ENCODE measurements at places on chromosomes 5 and 9.
A peak's percentile ranks its signal among the peaks of the same experiment; 100 is the strongest.

DNA sequence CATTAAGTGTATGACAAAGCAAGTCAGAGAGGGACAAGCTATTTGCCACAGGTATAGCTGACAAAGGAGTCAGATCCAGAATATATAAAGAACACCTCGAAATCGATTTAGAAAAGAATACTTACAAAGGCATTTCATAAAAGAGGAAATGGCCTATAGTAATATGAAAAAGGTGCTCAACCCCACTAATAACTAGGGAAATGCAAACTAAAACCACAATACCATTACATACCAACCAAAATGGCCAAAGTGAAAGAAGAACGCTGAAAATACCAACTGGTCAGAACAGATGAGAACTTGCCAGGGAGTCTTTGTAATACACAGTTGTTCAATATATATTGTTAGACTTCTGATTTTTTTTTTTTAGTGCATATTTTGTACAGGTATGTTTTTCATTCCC is 152.9 kb downstream of the CDC42SE2 start:
- no peak for DNase-seq

DNA sequence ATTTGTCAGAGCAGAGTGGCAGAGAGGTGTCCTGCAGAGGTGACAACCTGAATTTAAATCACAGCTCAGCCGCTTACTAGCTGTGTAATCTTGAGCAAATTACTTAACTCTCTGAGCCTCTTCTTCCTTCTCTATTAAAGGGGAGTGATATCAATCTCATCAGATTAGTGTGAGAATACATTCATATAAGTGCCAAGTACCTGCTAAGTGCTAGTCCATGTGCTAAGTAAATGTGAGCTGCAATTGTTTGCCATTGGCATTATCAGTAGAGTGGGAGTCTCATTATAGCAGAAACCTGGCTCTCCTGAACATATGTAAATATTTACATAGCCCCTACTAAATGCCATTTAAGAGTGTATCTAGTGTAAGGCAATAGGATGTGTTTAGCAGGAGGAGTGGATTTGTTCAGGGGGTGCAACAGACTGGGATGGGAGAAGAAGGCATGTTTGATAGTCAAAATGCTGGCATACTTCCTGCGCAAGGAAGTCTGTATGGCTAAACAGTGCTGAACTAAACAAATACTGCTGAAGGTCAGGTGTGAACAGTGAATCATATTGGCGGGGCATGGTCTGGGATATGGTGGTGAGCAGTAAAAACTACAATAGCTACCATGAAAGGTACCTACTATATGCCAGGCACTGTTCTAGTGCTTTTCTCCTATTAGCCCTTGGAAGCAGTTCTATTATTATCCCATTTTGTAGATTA is 74.5 kb downstream of the F2RL2 start:
- no peak for DNase-seq

DNA sequence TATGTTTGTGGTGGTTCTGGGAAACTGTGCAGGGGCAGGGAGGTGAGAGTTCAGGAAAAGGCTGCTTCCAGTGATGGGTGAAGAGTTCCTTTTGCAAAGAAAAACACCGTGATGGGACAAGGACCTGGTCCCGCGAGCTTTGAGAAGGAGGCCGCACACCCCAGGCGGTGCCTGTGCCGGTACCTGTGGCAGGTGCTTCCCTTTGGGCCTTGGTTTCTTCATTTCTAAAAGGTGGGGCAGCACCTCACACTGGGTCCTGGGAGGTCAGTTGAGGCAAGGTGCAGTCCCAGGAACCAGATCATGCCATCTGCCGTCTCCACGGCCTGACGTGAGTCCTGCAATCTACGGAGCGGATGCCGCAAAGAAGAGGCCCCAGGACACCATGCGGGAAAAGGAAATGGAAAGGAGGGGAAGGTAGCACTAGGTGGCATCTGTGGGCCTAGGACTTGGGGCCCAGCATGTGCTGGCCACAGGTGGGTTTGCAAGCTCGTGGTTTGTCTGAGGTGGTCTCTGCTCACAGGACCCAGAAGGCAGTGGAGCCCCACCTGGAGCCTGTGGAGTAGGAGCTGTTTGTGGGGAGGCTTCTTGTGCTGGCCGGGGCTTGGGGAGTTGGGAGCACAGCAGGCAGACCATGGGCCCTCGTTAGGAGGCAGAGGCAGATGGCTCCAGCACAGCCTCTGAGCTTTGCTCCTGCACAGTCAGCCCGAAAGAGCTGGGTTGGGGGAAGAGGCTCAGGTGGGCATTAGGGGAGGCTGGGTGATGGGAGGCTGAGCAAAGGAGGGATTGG is 131.6 kb downstream of the CACNA1B start:
- DNase-seq: no peak

DNA sequence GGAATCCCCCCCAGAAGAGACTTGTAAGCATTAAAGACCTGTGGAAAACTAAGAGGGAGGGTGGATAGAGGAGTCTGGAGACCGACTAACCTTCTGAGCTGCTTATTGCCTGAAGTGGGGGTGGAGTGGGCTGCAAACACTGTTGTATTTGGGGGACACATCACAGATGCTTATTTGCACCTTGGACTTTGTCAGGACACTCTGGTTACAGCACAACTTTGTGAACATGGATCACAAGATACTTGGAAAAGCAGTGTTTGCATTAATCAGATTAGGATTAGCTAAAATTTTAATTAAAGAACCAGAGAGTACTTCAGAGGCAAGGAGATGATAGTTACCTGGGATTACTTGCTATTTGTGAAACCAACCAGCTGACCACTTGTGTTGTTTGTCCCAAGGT is 30.9 kb downstream of the TMC1 start:
- no peak for DNase-seq

DNA sequence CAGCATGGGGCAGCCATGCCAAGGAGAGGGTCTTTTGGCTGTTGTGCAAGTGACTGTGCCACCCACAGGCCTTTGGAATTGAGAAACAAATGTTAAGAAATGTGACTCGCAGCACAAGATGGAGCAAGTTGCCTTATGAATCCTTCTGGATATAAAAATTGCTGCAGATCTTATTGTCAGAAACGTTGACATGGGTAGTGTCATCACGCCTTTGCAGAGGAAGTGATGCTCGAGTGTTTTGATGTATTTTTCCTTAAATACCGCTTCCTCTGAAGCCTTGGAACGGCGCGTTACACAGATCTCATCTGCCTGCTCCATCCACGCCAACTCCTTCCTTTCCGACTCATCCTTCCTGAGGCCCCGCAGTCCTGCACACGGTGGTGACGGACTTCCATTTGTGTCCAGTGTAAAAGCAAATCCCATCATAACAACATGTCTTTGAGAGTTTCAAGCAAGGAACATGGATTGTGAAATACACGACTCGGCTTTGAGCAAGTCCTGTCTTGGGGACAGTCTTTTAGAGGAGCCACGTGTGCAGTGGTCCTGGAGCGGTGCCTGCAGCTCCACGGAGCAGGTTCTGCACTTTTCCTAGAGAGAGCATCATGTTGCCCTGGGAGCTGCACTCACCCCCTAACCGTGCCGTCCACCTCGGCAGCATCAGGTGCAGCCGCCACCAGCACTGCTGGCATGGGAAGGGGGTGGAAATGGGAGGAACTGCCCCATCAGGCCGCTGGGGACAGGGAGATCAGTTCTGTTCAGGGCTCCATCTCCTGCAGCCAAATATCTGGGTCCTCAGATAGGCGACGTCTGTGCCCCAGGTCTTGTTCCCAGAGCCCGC is 15.1 kb downstream of the ROPN1L start:
- no peak for DNase-seq

DNA sequence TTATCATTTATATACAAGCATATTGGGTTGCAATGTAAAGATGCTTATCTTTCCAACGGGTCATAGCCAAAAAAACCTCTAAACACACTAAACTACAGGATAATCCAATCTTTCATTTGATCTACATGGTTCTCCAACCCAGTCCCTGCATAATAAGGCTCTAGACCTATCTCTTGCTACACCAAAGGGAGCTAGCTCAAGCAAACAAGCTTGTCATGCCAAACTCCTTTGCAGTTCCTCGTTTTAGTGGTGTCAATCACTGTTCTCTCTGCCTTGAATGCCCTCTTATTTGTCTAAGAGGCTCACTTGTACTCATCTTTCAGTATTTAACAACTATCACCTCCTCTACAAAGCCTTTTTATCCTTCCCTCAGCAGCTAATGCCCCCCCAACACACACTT is 5.6 kb downstream of the HOMER1 start:
- DNase-seq: no peak

GRCh38 chr5:40518485-40518917 is 161.2 kb upstream of the PTGER4 start:
- DNase-seq: no peak

GRCh38 chr5:138653502-138653901 is 78.3 kb upstream of the HSPA9 start:
- no peak for DNase-seq

DNA sequence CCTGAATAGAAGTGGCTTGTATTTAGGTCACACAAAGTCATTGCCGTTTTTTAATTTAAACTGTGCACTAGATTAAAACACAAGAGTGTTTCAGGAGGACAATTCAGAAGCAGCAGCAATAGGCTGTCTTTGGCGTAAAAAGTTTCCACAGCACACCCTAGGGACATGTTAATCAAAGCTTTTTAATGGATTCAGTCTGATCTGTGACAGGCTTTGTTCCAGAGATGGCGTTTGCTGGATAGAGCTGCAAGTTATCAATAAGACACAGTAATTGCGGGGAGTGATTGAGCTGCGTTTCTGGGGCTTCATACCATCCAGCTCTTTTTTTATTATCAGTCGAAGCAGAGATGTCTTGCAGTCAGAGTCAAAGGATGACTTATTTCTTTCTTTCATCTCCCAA is 300.3 kb downstream of the ZNF608 start:
- DNase-seq: no peak

GRCh38 chr9:134025606-134026541 is 593 bp downstream of the BRD3OS start:
- DNase-seq: no peak

- DNase-seq: no peak
These were observed 21.5 kb downstream of the GFRA3 start for GRCh38 chr5:138252944-138253343.

DNA sequence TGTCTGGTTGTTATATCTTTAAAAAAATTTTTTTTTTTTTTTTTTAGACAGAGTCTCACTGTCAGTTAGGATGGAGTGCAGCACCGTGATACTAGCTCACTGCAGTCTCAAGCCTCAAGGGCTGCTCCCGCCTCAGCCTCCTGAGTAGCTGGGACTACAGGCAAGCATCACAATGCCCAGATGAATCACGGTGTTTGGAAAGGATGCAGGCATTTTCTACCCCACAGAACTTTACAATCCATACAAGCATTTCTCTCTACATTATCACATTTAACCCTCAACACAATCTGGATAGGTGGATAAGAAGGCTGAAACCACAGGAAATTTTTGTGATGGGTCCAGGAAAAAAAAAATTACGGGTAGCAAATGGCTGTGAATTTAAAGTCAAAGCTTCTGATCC is 5.8 kb upstream of the PCA3 start:
- DNase-seq: no peak

DNA sequence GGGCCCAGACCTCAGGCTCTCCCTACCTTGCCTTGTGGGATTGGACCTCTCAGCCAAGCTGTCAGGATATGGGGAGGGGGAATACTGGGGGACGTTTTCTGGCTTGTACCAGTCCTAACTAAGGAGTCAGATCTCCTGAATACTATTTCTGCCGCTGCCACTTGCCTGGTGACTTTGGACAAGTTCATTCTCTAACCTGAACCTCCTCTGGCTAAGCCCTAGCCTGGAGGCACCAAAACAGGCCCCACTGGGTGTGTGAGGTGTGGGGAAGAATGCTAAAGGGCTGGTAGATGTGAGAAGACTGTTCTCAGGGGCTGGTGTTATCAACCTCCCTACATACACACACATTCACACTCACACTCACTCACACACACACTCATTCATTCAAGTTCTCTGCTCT is 1.1 kb downstream of the SLC6A7 start:
- no peak for DNase-seq

GRCh38 chr5:138753794-138754698 is 821 bp downstream of the CTNNA1 start:
- peak; percentile 83 for DNase-seq

GRCh38 chr9:38292480-38292879 is 100.0 kb upstream of the ALDH1B1 start:
- no peak for DNase-seq

DNA sequence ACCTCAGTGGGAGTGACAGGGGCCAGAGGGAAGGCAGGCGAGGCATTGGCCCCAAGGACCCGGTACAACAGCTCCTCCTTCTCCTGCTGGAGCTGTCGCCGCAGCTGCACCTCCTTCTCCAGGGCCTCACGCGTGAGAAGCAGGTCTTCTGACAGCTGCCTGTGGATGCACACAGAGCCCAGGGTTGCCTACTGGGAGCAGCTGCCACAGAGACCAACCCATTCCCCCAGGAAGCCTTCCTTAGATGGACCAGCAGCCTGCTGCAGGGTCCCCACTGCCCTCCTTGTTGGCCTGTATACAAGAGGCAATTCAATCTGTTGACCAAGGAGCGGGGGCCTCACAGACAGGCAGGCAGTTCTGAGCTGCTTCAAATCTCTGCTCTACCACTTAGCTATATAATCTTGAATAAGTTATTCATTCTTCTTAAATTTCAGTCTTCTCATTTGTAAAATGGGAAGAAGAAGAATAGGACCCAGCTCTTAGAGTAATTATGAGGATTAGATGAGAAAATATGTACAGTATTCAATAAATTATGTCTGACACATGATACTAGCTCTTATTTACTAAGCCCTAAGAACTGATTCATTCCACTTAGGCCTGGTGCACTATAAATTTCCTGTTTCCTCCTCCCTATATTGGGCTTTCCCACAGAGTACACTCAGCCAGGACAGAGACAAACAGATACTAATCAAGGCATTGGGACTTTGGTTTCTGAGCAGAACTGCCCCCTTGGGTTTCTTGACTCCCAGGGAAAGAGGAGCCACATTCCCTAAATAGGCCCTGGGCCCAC is 26.1 kb upstream of the ANXA6 start:
- DNase-seq: no peak

DNA sequence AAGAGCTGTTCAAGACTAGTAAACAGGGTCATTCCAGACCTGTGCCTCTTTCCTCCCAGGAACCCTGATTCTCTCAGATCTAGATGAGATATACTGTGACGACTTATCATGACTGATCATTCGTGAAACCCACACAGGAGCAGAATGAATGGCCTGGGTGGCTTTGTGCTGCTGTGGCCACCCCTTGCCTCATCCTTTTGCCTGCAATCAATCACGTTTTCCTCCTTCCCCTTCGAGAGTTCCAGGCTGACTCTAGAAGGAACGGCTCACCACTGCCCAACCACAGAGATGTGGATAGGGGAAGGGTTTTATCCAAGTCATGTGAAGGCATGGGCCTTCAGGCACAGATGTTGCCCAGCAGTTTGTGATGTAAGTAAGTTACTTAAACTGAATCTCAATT is 5.8 kb downstream of the ANXA6 start:
- DNase-seq: no peak

All from hindlimb muscle (tissue), 1 donor.